ENCODE measurements at places on chromosomes 5 and 9.

- no peak for DNase-seq
Measured at GRCh38 chr9:137267933-137268355, 9.6 kb upstream of the TOR4A start.

GRCh38 chr5:54385994-54386393 is 69.5 kb upstream of the HSPB3 start:
- no peak for DNase-seq

DNA sequence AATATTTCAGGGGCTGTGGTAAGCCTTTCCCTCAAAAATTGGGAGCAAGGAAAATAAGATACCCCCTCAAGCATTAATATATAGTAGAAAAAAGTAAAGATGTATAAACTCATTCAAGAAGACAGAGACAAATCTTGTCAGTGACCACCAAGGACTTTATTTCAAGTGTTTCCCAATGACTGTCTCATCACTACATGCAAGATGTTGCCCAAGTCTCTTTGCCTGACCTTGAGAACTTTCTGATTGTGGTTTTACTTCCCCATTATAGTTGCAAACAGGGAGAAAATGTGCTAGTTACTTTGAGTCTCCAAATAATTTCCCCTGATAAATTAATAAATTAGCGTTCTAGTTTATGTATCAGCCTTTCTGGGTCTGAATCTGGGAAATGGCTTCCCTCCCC is 4.0 kb upstream of the SLC46A2 start:
- no peak for DNase-seq

GRCh38 chr5:153896701-153897100 is 142.0 kb downstream of the FAM114A2 start:
- DNase-seq: no peak

DNA sequence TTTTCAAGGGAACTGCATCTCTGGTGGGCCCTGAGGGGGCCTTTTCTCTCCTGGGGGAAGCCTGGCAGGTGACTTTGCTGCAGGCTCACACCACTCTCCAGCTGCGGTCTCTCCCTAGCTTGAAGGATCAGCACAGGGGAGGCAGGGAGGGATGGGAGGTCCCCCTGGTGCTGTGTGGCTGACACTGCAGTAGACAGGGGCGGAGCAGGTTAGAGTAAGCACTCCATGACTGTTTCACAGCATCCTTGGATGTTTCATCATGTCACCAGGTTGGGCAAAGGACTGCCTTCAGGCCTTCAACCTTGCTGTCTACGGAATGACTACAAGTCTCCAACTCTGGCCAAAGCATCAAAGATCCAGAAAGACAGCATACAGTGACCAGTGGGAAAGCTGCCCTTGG is 470.7 kb downstream of the CDK5RAP2 start:
- DNase-seq: no peak

DNA sequence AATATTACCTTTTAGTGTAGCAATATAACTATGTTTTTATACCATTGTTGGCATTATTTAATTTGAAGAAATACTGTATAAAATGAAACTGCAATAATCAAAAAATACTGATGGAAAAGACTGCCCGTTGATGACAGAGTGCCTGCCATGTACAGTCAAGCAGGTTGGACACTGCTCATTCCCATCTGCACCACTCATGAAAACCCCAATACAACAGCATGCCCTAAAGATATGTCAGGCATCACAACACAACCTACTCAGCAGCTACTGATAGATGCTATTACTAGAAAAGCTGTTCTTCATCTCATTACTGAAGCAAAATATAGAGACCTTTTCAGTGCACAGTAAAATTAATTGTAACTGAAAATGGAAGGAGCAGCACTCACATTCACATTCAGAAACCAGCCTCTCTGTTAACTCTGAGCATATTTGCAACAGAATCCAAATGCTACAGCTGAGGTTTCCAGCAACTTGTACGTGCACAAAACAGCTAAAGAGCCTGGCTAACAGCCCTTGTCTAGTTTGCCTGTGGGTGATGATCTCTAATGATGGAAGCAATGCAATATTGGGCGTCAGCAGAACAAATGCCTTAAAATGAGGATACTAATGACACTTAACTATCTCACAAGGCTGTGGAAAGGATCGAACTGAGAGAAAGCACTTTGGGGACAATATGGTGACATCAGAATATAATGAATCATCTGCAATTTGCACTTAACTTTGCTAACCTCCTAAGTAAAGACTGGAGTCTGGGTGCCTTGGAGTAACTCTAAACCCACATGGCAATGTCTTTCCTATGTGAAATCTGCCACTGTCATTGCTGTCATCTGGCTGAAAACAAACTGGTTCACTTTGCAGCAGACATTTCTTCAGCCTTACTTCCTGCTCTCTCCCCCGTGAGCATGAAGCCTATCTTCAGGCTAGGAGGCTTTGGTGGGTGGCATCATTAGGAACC is 195.3 kb upstream of the RASEF start:
- no peak for DNase-seq

DNA sequence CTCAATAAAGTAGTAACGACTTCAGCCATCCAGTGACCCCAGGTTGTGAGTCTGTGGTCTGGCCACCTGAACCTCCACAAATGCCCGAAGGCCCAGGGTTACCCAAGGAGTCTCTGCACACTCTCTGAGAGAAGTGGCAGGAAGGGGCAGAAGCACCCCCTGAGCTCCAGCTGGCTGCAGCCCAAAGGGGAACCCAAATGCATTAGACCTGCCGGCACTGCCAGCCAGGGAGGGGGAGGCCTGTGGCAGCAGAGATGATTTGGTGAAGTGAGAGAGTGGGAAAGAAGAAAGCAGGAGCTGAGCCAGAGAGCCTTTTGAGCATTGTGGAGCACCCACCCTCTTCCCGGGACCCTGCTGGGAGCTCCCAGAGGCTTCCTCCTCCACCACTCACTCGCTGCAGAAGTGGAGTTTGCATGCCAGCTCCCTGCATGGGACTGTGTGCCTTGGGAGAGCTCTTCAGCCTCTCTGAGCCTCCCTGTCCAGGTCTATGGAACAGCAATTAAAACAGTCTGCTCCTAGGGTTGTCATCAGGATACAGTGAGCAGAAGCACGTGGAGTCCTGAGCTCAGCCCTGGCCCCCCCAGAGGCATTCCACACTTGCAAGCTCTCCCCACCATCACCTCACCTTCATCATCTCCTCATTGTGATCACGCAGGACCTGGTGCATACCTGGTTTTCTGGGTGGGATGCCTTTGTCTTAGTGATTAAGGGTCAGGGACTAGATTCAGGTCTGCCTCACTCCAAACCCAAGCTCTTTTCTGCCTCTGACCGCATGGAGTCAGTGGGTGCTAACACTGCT is 13.8 kb upstream of the ANGPTL2 start:
- peak; percentile 72 for DNase-seq

- DNase-seq: no peak
Measured at GRCh38 chr9:123544007-123544827, 188.2 kb downstream of the CRB2 start.

DNA sequence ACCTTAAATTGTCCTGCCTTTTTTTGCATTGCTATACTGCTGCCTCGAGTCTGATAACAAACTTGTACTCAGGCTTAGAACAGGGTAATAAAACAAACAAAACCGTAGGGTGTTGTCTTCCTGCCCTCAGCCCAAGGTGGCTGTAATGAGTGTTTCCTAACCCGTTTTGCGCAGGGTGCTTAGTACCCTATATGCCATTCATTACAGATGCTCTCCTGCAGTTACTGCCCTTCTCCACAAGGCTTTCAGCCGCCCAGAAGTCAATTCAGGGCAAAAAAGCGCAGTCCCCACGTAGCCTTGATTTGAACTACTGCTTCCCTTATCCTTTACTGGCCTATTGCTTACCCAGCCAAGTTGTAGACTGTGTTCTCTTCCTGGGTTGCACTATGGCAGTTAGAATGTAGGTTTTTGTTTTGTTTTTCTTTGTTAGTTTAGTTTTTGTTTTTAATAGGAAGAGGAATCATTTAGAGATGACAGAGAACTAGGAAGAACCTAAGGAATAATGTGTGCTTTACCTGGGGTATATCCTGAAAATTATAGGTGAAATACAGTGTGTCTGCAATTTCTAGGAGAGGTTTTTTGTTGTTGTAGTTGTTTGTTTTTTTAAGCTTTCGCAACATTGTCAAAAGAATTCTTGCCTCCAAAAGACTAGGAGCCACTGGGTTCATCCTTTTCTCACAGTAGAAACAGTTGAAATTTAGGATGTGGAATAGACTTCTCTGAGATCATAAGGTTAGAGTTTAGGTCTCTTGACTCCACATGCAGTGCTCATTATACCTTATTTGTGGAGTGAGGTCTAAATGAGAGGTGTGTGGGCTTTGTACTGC is 1.3 kb downstream of the HMGXB3 start:
- no peak for DNase-seq

DNA sequence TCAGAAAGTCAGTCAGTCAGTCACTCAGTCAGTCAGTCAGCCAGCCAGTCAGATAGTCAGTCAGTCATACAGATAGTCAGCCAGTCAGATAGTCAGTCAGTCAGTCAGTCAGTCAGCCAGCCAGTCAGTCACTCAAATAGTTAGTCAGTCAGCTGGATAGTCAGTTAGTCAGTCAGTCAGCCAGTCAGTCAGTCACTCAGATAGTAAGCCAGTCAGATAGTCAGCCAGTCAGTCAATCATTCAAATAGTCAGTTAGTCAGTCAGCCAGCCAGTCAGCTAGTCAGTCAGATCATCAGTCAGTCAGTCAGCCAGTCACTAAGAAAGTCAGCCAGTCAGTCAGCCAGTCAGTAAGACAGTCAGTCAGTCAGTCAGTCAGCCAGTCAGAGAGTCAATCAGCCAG is 477.1 kb downstream of the AGTPBP1 start:
- no peak for DNase-seq

- DNase-seq: no peak
Measured at GRCh38 chr5:143592648-143593047, 189.2 kb upstream of the NR3C1 start.

DNA sequence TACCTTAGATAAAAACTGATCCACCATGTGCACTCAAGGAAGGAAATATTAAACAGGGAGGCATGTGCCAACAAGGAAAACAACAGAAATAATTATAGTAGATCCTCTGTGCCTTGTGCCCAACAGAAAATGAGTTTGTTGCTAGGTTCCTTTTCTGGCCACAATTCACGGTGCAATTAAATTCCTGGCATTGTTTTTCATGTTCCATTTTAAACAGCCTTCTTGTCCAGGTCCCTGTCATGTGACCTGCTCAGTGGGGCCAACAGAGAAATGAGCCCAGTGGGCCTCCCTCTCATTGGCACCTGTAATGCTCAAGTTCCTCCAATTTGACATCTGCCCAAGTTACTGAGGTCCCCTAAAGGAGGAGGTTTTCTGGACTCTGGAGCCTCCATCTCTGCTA is 56.5 kb downstream of the SPOCK1 start:
- DNase-seq: no peak

DNA sequence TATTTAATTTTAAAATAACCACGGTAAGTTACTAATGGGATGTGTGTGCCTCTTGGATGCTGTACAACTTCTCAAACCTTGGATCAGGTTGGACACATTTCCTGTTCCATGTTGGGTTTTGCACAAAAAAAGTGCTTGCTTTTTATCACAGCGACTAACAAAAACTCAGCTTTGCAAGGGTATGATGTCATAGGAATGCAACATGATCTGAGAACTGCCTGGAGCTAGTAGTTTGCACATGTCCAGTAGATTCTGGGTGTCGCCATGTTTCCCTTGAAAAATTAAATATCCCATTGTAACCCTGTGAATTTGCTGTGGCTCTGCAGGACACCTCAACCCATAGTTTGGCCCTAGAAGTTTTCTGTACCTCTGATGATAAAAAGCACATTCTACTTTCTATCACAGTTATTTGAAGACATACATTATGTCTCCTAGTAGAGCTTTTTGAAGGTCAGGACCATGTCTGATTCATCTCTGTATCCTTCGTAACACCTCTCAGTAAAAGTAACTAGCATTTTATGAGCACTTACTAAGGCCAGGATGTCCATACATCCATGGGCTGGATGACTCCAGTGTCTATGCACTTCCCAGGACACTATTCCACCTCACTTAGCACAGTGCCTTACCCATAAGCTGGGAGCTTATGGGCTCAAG is 11.5 kb upstream of the FRMPD1 start:
- no peak for DNase-seq

DNA sequence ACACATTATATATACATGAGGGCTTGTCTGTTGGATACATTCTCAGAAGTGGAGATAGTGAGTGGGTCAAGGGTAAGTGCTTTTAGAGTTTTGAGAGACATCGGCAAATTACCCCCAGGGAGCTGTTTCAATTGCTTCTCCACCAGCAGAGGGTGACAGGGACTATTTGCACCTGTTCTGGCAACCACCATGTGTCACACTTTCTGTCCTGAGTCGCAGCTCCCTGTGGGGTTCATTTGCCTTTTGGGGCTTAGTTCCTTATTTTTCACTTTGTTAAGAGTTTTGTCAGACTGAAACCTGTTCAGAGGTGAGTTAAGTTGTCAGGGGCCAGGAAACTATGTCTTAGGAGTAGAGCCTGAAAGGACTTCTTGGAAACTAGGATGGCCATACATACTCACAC is 20.1 kb upstream of the SLC36A1 start:
- no peak for DNase-seq

DNA sequence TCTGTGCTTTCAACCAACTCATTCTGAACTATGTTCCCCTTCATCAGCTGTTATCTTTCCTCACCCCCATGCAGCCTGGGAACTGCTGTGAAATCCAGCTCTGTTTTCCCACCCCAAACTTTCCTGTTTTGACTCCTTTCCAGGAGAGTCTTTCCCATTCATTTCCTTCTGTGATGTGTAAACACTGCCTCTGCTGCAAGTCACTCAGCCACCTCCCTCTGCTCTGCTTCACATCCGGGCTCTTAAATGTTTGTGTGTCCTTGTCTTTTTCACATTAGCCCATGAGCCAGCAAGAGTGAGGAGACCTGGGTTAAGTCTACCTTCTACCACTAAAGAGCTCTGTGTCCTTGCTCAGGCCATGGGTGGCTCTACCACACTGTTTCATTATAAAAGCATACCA is 137.5 kb downstream of the ICE1 start:
- DNase-seq: no peak

DNA sequence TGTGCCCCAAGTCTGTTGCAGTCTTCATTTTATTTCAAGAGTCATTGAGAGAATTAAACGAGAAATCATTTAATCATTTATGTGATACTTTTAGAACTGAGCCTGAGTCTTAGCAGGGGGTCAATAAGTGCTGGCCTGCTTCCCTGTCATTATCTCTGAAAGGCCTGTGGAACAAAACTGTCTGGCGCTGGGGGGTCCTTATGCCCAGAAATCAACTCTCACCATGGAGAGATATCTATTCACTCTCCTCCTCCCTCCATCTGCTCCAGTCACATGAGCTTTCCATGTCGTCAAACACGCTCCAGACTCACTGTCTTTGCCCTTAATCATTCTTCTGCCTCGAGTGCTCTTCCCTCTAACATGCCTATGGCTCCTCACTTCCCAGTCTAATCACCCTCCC is 136.8 kb downstream of the ESM1 start:
- no peak for DNase-seq

DNA sequence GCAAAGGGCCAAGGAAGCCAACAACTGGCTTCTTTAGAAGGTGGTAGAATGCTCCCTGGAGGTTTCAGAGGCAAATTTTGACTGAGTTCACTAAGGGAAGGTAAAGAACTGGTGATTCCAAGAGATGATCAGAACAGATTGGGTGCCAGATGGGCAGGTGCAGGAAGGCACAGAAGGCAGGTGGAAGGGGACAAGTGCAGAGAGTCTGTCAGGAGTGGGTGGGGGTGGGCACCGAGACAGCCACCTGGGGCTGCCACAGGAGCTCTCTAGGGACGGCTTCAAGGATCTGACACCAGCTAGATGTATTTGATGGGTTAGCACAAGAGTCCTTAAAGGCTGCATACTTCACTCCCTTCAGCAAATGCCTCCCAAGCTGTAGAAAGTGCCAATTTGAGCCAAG is 207.3 kb downstream of the PTTG1 start:
- DNase-seq: no peak

All from mesenteric fat pad (tissue), 1 donor.